Caki2 (cell line): ENCODE measurements at places on chromosomes 5 and 9. TPM values are rescaled to one million over a fixed set of nuclear protein-coding genes. Genes with fewer than 3 reads are reported as not detected.

DNA sequence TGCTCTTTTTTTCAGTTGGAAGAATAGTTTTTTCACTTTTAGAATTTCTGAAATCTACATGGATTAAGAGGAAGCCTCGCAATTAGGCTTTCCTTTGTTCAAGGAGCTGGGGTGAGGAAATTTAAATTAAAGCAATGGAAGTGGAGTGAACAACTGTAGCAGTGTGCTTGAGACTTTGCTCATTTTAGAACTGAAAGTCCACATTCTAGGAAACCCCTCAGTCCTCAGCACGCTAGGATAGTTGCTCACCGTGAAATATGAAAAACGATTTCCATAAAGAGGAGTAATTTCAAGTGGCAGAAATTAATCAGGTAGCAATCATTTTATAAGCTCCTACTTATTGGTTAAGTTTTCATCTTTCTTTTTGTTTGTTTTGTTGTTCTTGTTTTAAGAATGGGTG, 243.0 kb upstream of the ITGA1 start:
- DNase-seq = no peak

DNA sequence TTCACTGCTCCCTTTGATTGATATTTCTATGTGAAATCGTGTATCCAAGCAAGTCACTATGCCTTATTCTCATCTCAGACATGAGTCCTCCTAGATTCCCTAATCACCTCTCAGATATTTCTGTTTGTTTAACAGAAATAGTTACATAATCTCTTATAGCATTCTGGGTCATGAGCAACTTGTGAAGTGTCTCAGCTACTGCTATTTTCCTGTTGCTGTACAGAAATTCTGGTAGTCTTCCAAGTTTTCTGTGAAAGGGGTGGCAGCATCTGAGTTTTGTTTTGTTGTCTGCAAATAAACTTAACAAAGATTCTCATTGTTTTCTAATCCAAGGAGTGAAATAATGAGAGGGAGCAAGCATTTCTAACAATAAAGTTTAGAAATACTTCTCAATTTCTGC, 256.9 kb upstream of the ST8SIA4 start:
- DNase-seq = no peak

Gene DBH
- total RNA-seq = not detected in 2 replicates

Gene NIM1K
- 0.10 TPM in 1 of 2 replicates, not detected in the other for total RNA-seq

DNA sequence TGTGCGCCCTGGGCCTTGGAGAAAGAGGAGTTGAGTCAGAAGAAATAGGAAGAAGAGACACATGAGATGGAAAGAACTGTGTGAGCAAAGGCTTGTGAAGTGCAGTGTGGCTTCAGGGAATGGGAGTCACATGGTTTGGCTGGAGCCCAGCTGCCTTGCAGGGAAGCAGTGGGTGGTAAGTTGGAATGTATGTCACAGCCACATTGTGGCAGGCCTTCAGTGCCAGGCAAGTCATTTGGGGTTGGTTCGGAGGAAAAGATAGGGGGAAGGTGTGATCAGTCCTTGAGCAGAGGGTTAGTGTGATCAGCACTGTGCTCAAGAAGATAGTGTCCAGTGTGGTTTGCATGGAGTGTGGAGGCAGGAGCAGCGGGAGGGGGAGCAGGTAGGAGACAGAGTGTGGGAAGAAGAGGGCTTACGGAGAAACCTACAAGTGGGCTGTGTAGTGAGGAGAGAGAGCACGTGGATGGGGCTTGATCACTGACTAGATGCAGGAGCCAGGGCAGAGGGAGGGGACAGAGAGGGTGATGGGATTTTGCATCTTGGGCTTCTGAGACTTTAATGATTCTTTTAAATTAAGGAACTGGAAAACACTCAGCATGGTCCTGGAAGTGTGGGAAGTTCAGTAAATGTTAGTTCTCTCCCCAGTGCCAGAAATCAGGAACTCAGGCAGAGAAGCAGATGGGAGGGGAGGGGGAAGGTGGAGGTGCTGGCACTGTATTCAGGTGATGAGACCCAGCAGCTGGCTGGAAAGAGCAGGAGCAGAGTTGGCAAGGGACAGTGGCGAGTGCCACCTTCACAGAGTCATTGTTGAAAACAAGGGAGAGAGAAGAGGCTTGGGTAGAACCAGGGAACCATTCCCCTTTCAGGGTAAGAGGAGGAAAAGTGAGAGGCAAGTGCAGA, 46.6 kb downstream of the ARHGAP26 start:
- DNase-seq = peak; percentile 45

Gene BARX1
- 58.2 and 66.3 TPM in 2 replicates for total RNA-seq

Gene KCNV2
- total RNA-seq = not detected in 2 replicates

Gene OGN
- total RNA-seq = not detected in 2 replicates

DNA sequence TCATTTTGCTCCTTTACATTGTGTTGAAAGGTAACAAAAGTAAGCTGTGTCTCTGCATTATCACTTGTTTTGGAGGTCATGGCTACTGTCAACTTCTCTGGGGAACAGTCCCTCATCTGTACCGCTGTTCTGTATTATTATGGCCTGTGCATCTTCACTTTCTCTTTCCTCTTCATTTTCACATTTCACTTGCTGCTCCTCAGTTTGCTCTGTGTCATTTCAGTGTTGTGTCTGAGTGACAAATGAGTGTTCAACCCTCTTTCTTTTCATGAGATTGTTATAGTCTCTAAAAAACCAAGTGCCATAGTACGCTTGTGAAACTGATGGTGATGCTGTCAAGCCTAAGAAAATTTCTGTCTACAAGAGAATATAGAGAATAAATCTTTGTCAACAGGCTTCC, 122.0 kb upstream of the FER start:
- no peak for DNase-seq

Gene GMCL2
- total RNA-seq = not detected in 2 replicates

GRCh38 chr9:16551692-16552091, 318.8 kb downstream of the BNC2 start:
- DNase-seq = no peak

DNA sequence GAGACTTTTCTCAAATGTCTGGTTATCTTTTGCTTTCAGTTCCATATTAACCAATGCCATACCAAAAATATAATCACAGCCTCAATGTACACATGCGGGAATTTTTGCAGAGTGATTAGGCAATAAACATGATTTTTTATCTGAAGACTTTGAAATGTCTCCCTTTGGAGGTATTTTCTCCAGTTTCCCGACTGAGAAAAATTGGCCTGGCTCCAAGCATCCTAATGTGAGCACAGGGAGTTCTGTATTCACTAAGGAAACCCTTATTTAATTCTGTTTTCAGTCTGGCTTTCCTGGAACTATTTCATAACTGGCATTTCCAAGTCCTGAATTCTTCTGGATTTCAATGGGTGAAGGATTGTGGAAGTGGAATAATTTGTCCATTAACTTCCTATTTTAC, 8.5 kb downstream of the HCN1 start:
- no peak for DNase-seq

Gene GABRB2
- not detected in 2 replicates for total RNA-seq

Gene PCAT7
- total RNA-seq = 1.4 and 5.8 TPM in 2 replicates

DNA sequence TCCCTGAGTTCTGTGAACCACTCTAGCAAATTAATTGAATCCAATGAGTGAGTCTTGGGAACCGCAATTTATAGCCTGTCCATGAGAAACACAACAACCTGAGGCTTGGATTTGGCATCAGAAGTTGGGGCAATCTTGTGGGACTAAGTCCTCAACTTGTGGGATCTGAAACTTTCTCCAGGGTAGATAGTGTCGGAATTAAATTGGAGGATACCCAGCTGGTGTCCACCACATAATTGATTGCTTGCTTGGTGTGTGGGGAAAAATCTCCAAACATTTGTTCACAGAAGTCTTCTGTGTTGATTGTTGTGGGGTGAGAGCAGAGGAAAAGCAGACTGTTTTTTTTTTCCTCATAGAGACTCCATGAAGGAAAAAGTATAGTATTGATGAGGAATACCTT, 320.6 kb upstream of the MEF2C start:
- no peak for DNase-seq

- DNase-seq = no peak
Measured at GRCh38 chr5:80860924-80861613, 99.1 kb upstream of the RASGRF2 start.

GRCh38 chr5:134656690-134657089, 8.1 kb downstream of the SEC24A start:
- no peak for DNase-seq

DNA sequence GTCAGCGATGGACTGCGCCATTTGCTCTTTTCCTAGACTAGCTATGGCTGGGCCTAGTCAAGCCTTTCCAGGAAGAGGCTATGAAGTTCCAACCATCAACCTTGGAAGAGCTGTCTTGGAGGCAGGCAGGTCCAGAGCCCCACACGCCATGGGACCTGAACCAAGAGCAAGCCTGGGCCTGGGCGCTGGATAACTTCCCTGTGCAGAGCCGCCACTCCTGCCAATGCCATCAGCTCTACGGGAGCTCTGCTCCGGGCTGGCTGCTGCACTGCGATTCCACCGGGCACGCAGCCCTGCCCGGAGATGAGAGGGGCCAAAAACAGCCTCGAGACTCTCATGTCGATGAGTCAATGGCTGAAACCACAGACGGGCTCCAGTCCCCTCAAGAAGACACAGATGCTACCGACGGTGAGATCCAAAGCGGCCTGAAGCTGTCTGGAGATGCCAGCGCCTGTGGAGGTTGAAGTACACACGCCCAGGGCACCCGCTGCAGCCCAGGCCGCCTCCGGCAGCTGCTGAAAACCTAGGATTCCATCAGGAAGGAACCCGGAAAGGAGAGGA, 103.7 kb upstream of the SELENOP start:
- DNase-seq = no peak

- peak; percentile 83 for DNase-seq
Measured at GRCh38 chr9:129258124-129258822, 80.2 kb upstream of the IER5L start.

DNA sequence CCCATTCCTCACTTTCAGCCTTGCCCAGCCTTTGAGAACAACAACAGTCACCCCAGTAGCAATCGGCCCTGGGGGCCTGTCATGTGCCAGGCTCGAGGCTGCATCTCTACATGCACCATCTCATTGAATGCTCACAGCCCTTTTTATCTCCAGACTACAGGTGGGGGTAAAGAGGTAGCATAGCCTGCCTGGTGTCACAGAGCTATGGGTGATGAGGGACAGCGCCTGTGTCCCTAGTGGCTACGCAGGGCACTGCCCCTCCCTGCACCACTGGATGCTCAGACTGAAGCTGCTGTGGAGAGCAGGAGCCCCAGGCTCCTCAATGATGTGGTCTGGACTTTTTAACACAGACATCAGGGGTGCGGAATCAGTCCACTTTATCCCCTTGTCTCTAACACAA, 2.8 kb downstream of the CAMK2A start:
- no peak for DNase-seq

Gene PCDHB11
- total RNA-seq = 0.61 TPM in 1 of 2 replicates, not detected in the other

Gene SH2D3C
- not detected in 2 replicates for total RNA-seq

DNA sequence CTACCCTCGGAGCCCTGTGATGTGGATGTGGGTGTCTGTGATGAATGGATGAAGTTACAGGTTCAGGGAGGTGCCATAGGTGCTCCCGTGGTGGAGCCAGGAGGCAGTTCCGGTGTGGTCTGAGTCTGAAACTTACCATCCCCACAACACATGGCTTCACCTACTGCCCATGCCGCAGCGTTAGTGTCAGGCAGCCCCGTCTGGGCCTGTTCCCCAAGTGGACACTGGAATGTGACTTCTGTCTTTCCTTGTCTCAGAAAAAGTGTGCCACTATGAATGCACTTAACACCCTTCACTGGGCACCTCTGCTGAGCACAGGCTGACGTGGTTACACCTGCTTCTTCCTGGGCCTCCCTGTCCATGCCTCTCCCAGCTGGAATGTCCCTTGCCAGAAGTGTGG, 8.6 kb downstream of the ANKRD33B start:
- DNase-seq = no peak

Gene PCDHGB4
- not detected in 2 replicates for total RNA-seq

GRCh38 chr9:11432361-11432760, 819.6 kb upstream of the PTPRD start:
- DNase-seq = no peak
